ENCODE measurements at places on chromosomes 7 and 10. TPM values are rescaled to one million over a fixed set of nuclear protein-coding genes. Genes with fewer than 3 reads are reported as not detected.

DNA sequence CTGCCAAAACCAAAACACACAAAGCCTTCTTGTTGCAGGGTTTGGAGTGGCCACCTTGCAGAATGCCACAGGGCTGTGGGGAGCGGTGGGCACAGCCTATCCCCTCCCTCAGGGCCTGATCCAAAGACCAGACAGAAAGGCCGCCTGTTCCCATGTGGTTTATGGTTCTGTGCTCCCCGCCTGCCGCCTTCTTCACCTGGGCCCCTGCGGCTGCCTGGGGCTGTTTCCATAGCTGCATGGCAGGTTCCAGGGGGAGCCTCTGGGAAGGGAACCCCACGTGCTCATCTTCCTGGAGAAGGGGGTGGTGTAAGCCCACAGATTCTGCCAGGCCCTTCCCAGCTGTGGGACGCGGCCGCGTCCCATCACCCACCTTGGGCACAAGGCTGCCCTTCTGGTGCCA lies 70.7 kb upstream of the EZH2 start:
- H3K27me3 ChIP-seq: no peaks in the 10 kb centered on the region
- H3K4me1 ChIP-seq: no peaks in the 10 kb centered on the region
- no peak overlapping the region for H3K4me3 ChIP-seq
- H3K36me3 ChIP-seq: no peaks in the 10 kb centered on the region

GRCh38 chr10:32426186-32426585 lies 19.8 kb upstream of the CCDC7 start:
- no peak overlapping the region for H3K4me3 ChIP-seq
- no peak overlapping the region for H3K27ac ChIP-seq
- H3K27me3 ChIP-seq: no peaks in the 10 kb centered on the region
- DNase-seq: no peak

Gene CALCR
- total RNA-seq: not detected

- no peak overlapping the region for H3K27ac ChIP-seq
- H3K4me1 ChIP-seq: no peaks in the 10 kb centered on the region
- DNase-seq: no peak
Observed at GRCh38 chr10:118497227-118497626, 98.2 kb downstream of the PRLHR start.

GRCh38 chr10:95229724-95230627 lies 35.9 kb downstream of the ACSM6 start:
- no peaks in the 10 kb centered on the region for H3K27me3 ChIP-seq
- DNase-seq: no peak
- H3K4me3 ChIP-seq: no peak overlapping the region

DNA sequence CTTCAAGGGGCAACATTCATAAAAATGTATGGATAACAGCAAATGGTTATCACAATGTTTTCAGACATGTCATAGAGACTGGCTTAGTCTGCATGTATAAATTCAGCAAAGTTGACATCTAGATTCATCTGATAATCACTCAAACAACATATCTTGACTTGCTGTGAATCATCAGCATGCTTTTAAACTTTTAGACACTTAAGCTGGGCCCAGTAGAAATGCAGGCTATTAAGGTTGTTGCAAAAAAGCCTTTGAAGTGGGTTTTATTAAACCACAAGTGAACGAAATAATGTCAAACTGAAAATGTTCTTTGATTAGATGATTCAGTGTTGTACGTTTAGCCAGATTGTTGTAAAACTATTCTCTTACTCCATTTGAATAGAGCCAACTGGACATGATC lies 759.6 kb downstream of the NXPH1 start:
- no peaks in the 10 kb centered on the region for H3K4me1 ChIP-seq
- H3K4me3 ChIP-seq: no peak overlapping the region
- H3K27me3 ChIP-seq: no peaks in the 10 kb centered on the region
- H3K36me3 ChIP-seq: no peaks in the 10 kb centered on the region
- no peak for DNase-seq

Measured in heart left ventricle (tissue), 16 donors.